ENCODE measurements at places on chromosomes 12 and 14.
A peak's percentile ranks its signal among the peaks of the same experiment; 100 is the strongest.

DNA sequence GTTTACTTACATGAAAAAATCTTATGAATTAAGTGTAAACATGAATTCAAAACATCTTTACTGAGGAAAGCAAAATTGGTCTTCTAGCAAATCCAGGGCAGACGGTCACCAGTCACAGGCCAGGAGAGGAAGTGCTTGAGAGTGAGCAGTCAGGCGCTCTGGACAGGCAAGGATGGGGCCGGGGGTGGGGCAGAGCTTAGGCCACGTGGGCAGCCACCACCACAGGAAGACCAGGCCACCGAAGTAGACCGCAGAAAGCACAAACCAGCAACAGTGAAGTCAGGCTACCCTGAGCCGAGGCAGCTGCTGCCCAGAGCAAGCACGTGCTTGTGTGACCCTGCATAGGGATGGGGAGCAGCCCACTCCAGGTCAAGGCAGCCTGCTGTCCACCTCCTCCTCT, 33.5 kb downstream of the SLC6A12 start:
- DNase-seq: no peak

- peak; percentile 98 for DNase-seq
Observed at GRCh38 chr14:68577802-68578541, 214.9 kb downstream of the ZFP36L1 start.

GRCh38 chr14:49851813-49852212, 775 bp downstream of the NEMF start:
- no peak for DNase-seq

GRCh38 chr12:129127771-129128170, 274.5 kb downstream of the GLT1D1 start:
- DNase-seq: no peak

- no peak for DNase-seq
Observed at GRCh38 chr12:21992823-21993222, 51.6 kb upstream of the ABCC9 start.
